Ammon's horn (tissue), 1 donor: ENCODE measurements at places on chromosomes 4 and X.
A peak's percentile ranks its signal among the peaks of the same experiment; 100 is the strongest.

GRCh38 chr4:38449506-38450174, 214.4 kb upstream of the KLF3 start:
- DNase-seq: no peak

DNA sequence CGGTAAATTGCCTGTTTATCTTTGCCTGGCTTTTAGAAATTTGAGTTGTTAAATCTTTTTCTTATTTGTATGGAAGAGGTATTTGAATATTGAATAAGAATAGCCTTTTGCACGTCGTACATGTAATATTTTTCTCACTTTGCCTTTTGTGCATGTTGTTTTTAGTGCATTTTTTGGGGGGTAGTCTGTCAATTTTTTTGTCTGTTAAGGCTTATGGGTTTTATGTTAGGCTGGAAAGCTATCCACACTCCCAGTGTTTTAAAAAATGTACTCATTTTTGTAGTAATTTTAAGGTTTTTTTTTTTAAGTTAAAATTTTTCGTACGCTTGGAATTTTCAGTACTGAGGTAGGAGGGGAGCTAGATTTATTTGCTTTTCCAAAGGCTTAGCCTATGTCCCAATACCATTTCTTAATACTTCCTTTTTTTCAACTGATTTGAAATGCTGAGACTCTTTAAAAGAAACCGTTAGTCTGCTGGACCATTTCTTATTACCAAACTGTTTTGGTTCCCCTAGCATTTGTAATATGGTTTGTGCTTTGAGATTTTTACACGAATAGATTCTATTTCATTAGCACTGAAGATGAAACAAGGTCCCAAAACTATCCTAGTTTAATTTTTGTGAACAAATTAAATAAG, 1.3 kb downstream of the HERC5 start:
- DNase-seq: no peak

GRCh38 chrX:83508006-83508405, at the start of gene POU3F4:
TSS of gene POU3F4 (plus strand) at chrX:83508290. CDS start at chrX:83508325, 35 bp downstream.
- peak; percentile 72 for DNase-seq

DNA sequence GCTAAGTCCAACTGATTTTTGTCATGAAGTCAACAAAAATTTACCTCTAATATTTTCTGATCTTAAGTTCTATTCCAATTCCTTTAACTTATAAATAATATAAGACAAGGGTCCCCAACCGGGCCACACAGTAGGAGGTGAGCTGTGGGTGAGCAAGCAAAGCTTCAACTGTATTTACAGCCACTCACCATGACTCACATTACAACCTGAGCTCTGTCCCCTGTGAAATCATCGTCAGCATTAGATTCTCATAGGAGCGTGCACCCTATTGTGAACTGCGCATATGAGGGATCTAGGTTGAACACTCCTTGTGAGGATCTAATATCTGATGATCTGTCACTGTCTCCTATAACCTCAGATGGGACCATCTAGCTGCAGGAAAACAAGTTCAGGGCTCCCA, 227.4 kb downstream of the MAPK10 start:
- no peak for DNase-seq

DNA sequence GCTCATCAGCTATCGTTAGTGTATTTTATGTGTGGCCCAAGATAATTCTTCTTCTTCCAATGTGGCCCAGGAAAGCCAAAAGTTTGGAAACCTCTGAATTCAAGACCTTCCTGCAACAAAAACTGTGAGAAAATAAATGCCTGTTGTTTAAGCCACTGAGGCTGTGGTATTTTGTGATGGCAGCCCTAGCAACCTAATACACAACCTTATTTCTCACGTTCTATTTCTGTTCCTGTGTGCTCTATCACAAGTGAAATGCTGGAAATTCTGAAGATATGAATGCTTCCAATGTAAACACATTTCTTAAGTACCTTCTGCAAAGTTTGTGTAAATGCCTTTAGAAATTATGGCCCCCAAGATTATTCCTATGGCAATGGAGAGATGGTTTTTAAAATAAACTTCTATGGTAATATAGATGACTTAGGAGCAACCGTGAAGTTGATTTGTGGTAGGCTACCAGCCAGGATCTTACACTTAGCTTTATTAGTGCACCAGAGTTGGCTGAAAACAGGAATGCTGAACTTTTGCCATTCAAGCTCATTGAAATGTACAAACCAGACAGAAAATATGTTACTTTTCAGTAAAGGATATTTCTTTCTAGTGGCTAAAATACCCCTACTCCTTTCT, 148.0 kb downstream of the USP46 start:
- DNase-seq: no peak
